Anterior cingulate cortex (tissue), 58 donors: ENCODE measurements at places on chromosomes 2 and 18.

- DNase-seq = no peak
Observed at GRCh38 chr2:15323227-15323626, 237.9 kb downstream of the NBAS start.

DNA sequence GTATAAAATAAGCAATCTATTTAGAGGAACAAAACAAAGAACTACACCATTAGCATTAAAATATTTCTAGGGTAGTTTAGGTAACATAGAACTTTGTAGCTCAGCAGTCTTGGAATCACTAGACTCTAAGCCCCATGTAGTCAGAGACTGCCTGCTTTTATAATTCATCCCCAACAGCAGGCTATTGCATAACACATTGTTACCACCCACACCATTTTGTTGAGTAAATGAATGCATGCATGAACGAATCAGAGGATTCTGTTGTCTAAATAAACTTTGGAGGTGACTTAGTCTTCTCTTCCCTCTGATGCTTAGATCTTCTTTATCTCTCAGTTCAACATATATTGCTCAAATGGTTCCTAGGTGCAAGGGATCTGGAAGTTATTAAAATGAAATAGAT is 167.6 kb upstream of the TNP1 start:
- no peak for DNase-seq

DNA sequence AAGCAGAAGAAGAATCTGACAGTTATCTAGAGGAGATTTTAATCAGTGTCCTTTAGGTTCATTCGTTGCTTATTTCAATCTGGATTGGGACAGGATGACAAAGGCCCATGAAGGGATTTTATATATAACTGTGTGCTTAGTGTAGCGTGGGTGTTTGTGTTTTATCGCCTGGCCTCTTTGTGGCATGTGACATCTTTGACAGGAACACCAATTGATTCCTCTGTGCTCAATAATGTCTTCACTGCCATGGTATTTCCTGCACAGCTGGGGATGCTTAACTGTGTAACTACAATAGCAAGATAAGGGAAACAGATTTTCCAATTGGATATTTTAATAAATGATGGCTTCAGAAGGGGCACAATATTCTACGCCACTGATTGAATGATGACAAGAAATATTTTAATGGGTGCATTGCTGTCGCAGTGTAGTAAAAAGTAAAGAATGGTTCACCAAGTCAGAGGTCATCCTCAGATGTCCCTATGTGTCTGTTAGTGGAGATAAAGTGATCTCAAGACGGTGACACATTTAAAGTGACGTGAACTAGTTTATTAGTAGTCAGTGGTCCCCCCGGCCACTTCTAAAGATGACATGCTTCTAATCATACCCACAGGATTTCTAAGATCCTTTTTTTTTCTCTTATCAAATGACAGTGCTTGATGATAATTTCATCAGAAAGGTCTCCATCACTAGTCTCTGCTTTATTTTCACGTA is 160.4 kb downstream of the AGAP1 start:
- DNase-seq = no peak

- DNase-seq = no peak
Observed at GRCh38 chr2:99786636-99787390, 297.0 kb upstream of the REV1 start.

DNA sequence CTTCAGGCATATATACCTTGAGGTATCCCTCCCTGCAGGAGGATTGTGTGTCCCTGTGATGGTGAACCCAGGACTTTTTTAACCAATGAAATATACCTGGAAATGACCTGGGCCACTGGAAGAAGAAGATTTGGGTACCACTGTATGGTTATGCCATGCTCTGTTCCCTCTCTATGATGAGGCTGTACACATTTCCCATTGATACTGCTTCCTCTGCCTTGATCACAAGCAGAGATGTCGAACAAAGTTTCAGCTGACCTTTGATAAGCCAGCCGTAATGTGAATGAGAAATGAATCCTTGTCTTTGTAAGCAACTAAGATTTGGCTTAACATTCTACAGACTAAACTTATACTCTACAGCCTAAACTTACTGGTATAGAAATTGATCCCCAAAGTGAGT is 78.4 kb upstream of the SPOPL start:
- no peak for DNase-seq

GRCh38 chr2:208093128-208093527 is 31.2 kb downstream of the CRYGD start:
- DNase-seq = no peak

DNA sequence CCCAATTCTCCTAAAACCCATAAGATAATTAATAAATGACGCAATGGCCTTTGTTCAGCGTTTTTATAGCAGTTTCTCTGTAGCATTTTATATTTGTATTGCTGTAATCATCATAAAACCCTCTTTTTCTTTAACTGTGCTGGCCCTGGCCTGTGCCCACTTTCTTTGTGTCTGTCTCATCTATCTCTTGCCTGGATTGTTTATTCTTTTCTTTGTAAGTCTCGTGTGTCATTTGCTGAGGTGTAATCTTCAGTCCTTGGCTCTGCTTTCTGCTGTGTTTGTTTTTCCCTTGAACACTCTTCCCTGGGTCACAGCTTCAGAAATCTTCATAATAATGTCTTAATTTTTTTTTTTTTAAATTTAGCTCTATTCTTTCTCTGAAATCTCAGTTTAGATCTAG is 525.8 kb upstream of the LINC00305 start:
- no peak for DNase-seq

DNA sequence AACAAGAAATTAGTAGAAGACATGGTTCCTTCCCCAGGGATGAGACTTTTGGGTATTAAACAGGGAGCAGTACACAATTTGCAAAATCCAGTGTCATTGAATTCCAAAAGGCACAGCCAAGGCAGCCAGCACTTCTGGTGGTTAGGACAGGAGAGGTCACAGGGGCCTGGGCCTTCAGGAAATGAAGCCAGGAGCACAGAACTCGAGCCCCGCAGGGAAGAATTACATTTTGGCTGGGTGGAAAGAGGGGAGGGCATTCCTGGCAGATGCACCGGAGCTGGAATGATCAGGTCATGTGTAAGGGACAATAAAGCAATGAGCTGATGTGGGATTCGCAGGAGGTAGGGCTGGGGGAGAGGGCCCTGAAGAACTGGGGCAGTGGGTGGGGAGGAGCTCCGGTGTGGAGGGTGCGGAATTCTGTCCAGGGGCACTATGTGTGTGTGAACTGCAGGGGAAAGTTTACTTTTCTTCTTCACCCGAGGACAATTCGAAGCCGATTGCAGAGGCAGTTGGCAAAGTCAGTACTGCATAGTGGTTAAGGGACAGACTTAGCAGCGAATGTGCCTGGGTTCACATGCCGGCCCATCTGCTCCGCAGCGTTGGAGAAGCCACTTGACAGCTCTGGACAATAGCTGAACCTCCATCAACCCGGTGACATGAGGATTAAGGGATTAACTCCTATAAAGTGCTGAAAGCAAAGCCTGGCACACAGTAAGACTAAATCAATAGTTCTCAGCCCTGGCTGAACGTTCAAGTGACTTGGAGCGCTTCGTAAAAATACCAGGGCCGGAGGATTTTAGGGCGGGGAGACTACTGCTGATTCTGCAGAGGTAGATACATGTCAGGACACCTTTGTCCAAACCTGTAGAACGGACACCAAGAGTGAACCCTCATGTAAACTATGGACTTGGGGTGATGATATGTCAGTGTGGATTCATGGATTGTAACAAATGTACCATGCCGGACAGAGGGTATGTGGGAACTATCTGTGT is 36.4 kb downstream of the ALPK2 start:
- DNase-seq = no peak

GRCh38 chr2:30280596-30281434 is 49.5 kb downstream of the LBH start:
- no peak for DNase-seq

DNA sequence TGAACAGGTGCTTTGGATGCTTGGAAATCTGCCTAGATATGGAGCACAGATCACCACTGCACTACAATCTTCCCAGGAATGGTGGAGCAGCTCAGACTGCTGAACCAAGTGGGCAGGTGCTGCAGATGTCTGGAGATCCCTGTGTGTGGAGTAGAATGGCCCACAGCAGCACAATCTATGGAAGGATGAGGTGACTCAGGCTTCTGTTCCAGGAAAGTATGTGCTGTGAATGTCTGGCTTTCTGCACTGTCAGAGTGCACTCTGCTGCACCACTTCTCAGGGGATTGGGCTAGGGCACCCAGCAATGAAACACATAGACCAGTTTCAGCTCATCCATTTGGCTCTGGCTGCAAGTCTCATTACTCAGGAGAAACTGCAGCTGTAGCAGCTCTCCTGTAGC is 865.4 kb upstream of the NXPH2 start:
- DNase-seq = no peak

- DNase-seq = no peak
Observed at GRCh38 chr2:212346865-212347264, 191.7 kb downstream of the ERBB4 start.

GRCh38 chr2:98899041-98899702 is 36.9 kb downstream of the CRACDL start:
- no peak for DNase-seq

- no peak for DNase-seq
Observed at GRCh38 chr2:234136461-234136860, 86.0 kb downstream of the SPP2 start.

DNA sequence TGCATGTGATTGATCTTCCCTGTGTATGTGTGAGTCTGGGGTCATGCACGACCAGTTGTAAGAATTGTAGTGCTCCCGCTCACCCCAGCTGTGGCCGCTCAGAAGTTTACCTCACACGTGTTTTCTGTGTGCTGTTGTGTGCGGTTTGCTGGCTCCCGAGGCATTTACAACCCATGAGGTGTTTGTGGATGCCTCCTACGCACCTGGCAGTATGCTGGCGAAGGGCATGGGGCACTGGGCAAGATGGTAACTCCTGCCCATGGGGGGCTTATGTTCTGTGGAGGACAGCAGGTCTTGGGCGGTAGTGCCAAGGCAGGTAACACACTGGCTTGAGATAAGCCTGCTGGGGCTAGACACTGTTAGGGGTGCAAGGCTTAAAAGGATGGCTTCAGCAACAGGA is 102.6 kb upstream of the HS6ST1 start:
- no peak for DNase-seq

GRCh38 chr2:100957996-100958653 is 44.0 kb upstream of the RPL31 start:
- peak; percentile 17 for DNase-seq

- DNase-seq = no peak
Observed at GRCh38 chr2:2456721-2457120, 125.6 kb upstream of the MYT1L start.
